Sigmoid colon (tissue), 7 donors: ENCODE measurements at places on chromosomes 1 and 21. TPM values are rescaled to one million over a fixed set of nuclear protein-coding genes. Genes with fewer than 3 reads are reported as not detected.

DCDC2B gene
- total RNA-seq: not detected

MROH9 gene
- not detected for total RNA-seq

PAQR6 gene
- total RNA-seq: 6.9 TPM

LRRC71 gene
- total RNA-seq: not detected

SELL gene
- total RNA-seq: 0.71 TPM

GJB3 gene
- total RNA-seq: not detected

OR14K1 gene
- not detected for total RNA-seq

ZNF436 gene
- 16.4 TPM for total RNA-seq

OR6N1 gene
- total RNA-seq: not detected

DNA sequence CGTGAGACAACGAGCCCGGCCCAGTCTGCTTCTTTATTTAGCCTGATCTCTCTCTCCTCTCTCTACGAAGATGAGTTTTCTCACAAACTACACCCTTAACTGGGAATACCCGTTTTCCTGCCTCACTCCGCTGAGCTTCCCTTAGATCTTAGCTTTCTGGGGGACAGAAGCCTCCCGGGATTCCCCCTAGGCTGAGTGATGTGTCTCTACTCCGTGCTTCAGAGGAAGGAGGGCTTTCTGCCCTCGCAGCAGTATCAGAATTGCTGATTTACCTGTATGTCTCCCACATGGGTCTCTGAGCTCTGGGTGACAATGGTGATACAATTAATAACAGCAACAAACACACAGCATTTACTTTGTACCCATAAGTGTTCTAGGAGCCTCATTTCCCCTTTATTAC is 1.0 kb downstream of the ZBTB17 start:
- DNase-seq: no peak

- DNase-seq: no peak
Measured at GRCh38 chr1:7550261-7550865, 220.7 kb upstream of the VAMP3 start.

DNA sequence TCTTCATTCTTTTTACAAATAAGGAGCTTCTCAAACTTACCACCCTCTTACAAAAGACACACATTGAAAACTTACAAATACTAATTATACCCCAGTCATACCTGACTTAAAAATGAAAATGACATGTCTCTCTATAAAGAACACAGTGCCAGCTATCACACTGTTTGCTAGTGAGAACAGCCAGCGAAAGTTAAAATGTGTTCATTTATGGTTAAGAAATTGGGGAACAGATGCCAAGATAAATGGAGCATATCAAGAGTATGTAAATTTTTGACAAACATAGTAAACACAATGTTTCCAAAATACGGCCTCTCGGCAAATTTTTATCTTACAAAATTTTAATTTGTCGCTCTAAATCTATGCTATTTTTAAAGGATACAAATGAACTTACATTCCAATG is 1422.9 kb downstream of the KCNT2 start:
- no peak for DNase-seq

DNA sequence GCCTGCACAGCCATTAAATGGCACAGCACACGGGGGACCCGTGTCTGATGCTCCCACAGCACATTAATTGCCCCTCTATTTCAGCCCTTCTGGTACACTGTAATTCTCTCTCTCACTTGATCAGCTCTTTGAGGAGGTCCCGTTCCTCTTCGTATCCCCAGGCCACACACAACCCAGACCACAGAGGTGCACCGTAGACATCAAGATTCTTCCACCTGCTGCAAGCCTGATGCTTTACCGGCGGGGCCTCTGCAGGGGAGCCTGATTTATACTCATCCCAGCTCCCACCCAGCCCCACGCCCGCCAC is 759 bp downstream of the SMYD3 start:
- DNase-seq: no peak

GRCh38 chr21:31338908-31339368 is 5.1 kb downstream of the TIAM1 start:
- no peak for DNase-seq

DNA sequence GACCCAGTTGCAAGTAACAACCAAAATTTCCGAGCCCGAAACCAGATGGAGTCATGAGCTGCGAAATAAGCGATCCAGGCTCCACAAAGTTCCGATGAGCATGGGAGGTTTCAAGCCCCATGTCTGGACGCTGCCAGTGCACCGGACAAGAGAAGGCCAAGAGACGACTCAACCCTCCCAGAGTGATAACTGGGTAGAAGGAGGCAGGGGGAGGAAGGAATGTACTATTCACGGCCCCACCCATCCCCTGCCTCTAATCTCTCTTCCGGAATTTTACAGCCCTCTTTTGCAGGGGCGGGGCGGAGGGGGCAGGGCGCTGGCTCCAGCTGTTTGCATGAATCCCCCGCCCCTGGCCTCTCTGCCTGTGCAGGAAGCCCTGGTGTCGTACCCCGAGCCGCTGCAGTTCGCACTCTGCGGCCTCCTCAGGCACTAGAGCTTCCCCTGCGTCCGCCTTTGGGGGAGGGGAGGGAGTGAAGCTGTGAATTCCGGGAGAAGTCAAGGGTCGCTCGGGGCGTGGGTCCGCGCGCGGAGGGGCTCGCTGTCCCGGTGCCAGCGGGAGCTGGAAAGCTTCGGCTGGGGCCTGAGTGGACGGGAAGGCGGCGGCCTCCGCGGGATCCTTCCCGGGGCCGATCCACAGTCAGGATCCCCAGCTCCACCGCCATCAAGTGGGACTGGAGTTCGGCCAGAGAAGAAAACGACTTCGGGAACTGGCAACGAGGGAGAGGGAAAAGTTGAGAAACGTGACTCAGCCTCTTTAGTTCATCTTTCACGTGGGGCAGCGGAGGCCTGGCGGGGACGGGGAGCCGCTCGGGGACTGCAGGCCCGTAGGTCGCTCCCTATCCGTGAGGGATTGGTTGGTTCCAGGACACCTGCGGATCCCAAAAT is 6.3 kb upstream of the PTP4A2 start:
- peak; percentile 95 for DNase-seq

GRCh38 chr1:156480411-156481192 is 20.0 kb downstream of the MEF2D start:
- DNase-seq: peak; percentile 88

GRCh38 chr1:209622841-209623829 is 29.1 kb downstream of the LAMB3 start:
- no peak for DNase-seq

DNA sequence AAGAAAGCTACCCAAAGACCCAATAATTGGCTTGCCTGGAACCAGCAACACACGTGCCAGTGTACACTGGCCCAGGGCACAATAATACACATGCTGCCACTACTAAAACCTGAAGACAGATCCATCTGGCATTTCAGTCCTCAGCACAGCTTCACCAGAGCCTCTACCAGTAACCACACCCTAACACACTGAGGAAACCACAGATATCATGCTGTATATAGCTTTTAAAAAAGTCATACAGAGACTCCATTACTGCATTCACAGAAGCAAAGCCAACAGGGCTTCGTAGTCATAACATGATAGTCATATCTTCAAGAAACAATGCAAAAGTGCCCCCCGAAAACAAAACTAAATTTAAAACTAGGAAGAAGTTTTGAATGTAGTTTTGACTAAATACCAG is 40.6 kb upstream of the NEGR1 start:
- DNase-seq: no peak

- peak; percentile 71 for DNase-seq
Measured at GRCh38 chr1:4836574-4836973, 182.2 kb downstream of the AJAP1 start.

- no peak for DNase-seq
Measured at GRCh38 chr1:234311414-234311813, 61.8 kb upstream of the COA6 start.

DNA sequence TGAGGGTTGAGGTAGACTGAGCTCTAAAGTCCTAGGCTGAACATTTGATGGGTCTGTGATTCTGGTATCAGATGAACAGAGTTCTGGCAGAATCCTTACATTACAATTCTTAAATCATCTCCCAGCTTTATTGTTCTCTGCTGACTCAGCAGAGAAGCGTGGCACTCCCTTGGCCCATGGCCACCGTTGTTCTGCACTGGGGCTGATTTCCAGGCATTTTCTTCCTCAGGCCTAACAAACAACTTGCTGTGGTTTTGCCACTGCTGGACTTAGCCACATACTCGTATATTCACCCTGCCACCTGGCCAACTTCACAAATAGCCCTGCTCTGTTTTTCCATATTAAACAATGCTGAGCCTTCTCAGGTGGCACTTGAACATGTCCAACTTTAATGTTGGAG is 223.2 kb downstream of the TNR start:
- no peak for DNase-seq

DNA sequence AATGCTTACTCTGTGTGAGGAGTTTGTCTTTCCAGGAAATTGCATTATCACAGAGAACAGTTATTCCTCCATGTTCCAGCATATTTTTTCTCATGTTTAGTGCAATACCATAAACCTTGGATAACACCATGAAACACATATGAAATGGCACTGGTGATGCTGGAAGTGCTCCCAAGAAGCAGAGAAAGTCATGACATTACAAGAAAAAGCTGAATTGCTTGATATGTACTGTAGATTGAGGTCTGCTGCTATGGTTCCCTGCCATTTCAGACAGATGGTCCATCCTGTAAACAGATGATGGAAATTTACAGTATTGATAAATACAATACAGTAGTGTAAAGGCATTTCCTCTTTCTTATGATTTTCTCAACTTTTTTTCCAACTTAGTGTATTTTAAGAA is 422.1 kb downstream of the LRRIQ3 start:
- no peak for DNase-seq

DNA sequence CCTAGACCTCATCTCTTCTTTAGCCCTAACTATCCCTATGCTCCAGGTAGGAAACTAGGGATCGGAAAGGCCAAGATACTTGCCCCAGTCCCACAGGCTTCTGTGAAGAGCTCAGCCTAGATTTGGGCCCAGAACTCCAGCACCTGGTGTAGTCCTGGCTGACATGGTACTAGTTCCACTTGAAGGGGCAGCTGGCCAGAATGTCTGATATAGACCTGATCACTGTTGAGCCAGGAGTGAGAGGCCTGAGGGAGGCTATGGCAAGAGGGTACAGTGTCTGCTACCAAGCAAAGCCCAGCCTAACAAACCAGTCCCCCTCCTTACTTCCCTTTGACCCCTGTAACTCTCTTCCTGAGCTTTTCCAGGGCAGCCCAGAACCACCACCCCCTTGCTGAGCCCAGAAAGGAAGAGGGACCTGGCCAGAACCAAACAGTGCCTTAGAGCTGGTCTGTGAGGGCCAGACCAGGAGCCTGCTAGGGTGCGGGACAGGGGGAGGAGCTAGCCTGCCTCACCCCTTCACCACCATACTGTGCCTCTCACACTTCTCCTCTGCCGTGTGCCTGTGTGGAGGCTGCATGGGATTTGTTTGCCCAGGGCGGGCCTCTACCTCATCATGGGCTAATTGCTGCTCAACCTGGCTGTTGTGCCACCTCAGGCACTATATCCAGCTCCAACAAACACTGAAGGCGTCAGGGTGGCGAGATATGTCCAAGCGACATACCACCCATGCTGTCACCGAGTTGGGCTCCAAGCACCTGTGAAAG is 10.9 kb downstream of the POMGNT1 start:
- no peak for DNase-seq

DNA sequence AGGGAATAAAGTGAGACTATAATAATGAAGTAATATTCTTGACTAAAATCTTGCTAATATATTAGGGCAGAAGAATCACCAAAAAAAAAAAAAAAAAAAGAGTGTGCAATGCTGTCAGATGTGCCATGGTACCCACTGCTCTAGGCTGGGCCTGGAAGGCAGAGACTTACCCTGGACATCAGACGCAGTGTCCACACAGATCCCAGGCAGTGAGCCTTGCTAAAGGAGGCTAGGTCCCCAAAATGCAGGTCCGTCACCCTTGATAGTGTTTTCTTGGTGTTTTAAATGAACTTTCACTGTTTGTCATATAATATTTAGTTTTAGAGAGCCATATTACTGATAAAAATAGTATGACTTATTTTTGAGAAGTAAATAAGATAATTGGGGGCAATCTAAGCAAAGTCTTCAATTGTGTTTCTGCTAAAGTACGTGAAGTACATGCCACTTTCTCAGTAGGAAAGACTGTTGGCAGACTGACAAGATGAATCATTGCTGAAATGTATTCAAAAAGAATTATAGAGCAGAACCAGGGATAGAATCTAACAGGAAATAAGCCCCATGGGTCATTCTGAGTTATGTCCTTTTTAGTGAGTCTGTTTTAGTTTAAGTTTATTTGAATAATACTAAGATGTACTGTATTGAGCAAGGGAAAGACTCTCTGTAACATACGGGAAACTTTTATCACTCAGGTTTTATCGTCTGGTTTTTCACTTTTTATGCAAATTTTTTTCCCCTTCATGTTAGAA is 74.6 kb upstream of the PDC start:
- no peak for DNase-seq

GRCh38 chr1:93979718-93980319 is 70.6 kb upstream of the GCLM start:
- peak; percentile 80 for DNase-seq

DNA sequence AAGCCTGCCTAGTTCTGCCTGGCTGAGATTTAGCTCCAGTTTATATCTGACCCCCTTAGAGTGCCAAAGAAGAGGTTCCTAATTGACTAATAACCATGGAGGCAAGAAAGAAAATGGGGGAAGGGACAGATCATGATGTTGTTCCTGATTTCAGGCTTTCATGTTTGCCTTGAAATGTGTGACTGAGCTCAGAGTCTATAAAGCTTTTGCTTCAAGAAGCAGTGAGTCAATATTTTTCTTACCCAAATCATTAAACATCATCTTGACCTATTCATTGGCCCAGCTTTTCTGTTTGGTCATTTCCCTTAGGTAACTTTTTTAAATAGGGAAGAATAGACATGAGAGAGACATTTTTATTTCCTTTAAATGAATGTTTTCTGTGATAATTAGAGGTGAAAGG is 55.9 kb downstream of the HHAT start:
- no peak for DNase-seq

- DNase-seq: no peak
Measured at GRCh38 chr1:41650028-41650880, 165.8 kb upstream of the EDN2 start.

GRCh38 chr1:178733972-178734371 is 8.9 kb downstream of the RALGPS2 start:
- no peak for DNase-seq

DNA sequence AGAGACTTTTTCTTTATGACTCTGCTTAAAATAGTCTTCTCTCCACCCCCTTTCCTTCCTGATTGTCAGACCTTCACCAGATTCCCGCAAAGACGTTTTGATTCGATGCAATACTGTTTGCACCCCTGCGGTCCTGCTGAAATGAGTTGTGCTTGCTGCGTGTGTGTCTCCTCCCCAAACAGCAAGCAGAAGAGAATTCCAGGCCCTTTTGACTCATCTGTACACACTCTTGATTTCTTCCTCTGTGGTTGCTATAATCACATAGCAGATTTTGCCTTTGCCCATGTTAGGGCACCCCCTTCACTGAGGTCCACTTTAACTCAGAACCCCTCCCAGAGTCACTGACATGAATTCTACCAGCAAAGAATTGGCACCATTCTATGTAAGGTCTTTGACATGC is 136.5 kb downstream of the ZZZ3 start:
- DNase-seq: no peak

GRCh38 chr1:183301239-183301638 is 115.2 kb downstream of the LAMC2 start:
- DNase-seq: no peak
